ENCODE measurements at places on chromosomes 3 and 15.

DNA sequence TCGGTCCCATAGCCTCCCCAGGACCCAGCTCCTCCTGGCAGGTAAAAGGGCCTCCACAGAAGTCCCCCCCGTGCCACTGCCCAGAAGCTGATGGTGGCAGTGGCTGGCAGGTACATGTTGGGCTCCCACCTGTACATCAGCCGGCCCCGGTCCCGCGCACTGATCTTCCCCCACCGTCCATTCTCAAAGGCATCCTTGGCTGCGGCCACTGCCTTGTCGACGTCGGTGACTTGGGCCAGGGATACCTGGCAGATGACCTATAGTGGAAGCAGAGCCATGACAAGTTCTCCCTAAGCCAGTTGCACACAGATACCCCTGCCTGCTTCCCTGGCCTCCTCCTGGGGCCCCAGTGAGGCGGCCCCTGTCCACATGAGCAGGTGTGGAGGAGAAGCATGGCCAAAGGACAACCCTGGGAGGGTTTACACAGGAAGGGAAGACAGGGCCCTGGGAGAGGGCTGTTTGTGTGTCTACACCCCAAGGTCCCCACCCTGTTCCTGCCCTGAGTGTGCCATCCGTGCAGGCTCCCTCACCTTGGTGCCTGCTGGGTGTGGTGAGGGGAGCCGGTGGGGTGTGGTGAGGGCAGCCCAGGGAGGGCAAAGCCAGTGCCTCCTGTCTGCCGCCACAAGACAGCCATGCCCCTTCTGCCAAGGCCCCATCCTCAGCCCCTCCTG is 44.8 kb downstream of the ALDH1L1 start:
- DNase-seq: no peak

DNA sequence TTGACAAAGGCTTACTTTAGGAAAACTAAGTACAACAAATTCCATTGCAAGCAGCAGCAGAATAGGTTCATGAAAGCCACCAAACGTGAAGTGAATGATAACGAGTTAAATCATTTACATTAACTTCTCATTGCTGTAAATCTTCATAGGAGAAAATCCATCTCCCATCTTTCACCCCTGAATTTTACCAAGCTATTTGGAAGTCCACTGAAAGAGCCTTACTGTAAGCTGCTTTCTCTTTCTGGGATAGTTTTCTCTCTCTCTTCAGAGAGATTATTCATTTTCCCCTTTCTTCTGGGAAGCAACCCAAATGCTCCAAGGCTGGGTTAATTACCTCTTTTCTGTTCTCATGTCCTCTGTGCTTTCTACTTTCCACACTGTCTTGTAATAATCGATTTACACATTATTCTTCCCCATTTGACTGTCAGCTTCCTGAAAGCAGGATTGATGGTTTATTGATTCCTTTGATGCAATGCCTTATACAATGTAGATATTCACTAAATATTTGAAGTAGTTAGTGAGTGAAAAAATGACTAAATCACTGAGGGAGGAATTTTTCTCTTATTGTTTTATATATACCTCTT is 914.3 kb upstream of the ARPP21 start:
- DNase-seq: no peak

- DNase-seq: no peak
These were observed 98.5 kb upstream of the MME start for GRCh38 chr3:154981664-154982063.

- no peak for DNase-seq
These were observed 1.0 kb downstream of the LRRC3B start for GRCh38 chr3:26623419-26624208.

DNA sequence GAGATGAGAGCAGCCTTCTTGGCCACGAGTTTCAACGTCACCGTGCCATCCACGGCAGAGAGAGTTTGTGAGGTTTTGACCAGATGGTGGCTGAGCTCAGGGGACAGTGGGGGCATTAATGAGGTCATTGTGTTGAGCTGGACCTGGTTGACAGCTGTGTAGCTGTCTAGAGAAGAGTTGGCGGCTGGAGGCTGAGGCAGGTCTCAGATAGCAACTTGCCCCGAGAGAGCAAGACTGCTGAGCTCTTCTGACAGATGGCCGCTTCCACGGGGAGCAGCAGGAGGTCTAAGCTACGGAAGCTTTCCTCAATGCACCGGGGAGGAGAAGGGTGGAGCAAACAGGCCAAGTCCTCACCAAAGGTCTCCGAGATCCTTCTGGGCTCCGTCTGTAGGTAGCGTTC is 44.8 kb upstream of the EIF5A2 start:
- no peak for DNase-seq

GRCh38 chr15:86645925-86646500 is 566.3 kb downstream of the AGBL1 start:
- no peak for DNase-seq

Data from NCI-H187 (cell line).